ENCODE measurements at places on chromosomes 1 and 21. TPM values are rescaled to one million over a fixed set of nuclear protein-coding genes. Genes with fewer than 3 reads are reported as not detected.

The SPATA1 gene
- total RNA-seq, result 1.1 TPM

The OR2T33 gene
- not detected for total RNA-seq

The TSPAN1 gene
- 5.3 TPM for total RNA-seq

The DNAH14 gene
- total RNA-seq, result 20.2 TPM

The RIIAD1 gene
- not detected for total RNA-seq

All from tongue (tissue), 3 donors.